ENCODE measurements at places on chromosomes 5 and 9.

- DNase-seq: no peak
Measured at GRCh38 chr5:64507264-64507605, 1.4 kb downstream of the RGS7BP start.

DNA sequence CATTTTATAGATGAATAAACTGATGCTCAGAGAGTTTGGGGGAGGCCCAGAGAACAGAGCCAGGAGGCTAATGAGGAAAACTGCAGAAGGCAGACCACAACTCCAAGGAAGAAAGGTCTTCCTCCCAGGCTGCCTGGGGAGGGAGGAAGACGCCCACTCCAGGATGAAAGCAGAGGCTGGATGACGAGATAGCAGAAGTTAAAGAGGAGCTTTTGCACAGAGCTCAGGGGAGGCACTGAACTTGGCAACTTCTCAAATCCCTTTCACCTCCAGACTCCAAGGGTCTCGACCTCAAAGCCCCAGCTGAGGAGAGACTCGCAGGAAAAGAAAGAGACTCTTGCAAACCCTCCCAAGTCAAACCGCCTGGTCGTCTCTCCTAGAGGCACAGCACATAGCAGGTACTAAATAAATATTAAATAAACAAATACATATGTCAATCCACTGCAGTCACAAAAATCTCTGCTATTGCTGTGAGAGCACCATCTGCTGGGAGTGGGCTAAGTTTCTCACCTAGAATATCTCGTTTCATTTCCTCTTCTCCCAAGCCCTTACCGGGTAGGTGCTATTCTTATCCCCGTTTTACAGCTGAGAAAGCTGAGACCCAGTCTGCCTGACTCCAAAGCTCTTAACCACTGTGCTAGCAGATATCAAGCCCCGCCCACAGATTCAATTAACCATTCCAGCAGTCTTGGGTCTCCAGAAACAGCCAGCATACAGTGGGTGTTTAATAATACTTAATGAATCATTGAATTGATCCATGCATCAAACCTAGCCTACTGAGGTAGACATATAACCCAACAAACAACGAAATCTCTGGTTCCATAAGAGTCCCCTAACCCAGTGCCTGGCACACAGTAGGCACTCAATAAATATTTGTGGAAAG is 97.8 kb upstream of the HAND1 start:
- peak; percentile 22 for DNase-seq

DNA sequence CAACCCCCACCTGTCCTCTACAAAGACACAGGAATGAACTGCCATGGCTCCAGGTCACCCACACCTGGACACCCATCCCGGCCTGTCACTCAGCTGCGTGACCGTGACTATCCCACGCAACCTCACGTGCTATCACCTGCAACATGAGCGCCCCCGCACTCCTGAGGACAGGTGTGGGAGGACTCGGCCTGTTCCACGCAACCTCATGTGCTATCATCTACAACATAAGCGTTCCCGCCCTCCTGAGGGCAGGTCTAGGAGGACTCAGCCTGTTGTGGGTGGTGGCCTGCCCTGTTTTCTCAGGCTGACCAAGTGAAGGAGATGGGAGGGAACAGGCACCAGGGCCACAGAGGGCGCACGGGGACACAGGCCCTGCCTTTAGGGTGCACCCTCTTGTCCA is 4.1 kb downstream of the QSOX2 start:
- no peak for DNase-seq

DNA sequence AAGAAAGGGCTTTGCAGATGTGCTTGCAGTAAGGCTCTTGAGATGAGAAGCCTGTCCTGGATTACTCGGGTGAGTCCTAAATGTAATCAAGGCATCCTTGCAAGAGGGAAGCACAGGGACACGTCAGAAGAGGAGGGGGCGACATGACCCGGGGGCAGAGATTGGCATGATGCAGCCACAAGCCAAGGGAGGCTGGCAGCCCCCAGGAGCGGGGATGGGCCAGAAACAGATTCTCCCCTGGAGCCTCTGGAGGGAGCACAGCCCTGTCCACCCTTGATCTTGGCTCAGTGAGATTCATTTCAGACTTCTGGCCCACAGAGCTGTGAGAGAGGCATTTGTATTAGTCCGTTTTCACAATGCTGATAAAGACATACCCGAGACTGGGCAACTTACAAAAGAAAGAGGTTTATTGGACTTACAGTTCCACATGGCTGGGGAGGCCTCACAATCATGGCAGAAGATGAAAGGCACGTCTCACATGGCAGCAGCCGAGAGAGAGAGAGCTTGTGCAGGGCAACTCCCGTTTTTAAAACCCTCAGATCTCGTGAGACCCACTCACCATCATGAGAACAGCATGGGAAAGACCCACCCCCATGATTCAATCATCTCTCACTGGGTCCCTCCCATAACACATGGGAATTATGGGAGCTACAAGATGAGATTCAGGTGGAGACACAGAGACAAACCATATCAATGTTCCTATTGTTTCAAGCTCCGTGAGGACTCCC is 76.1 kb downstream of the ADAMTS2 start:
- DNase-seq: no peak

DNA sequence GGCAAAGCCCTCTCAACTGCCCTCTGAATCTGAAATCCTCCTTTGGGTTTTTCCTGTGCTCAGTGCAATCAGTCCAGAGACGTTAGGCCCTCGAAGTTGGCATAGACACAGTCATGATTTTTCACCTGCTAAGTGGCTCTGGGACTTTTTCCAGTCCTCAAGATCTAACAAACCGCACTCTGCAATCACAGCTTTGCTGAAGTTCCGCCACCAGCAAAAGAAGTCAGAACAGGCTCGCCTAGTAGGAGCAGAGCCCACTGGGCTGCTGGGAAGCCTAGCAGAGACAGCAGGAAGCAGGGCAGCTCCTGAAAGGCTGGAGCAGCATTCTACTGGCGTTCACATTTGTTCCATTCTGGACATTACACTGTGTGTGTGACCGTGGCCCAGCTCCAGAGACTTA is 222.8 kb upstream of the KIF2A start:
- DNase-seq: no peak

DNA sequence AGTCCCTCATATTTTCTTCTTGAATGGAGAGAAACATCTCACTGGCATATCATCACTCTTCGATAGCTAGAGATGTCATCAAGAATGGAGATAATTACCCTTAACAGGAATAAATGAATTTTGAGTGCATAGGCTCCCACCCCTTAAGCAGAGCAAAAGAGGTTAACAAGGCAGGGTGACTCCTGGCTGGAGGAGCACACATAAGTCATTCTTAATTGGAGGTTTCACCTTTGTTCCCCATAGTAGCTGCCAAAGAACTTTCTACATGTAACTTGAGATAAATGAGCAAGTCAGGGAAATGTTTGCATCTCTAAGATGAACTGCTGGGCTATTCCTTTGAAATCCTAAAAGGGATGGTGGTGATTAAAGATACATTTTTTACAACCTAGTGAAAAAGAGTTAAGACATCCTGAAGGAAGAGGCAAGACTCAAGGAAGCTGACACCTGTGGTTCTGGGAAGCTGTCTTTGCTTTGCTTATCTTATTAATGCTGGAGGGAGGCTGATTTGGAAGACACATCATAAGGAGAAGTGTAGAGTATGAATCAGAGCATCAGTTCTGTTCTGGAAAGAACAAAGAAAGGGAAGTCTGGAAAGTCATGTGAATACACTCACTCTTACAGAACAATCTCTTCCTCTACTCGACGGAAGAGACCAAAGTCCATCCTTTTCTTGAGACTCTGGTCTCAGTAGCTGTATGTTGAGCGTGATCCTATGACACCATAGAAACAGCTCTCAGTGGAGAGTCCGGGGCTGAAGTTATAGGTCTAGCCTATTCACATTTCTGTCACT is 326.3 kb downstream of the OSTF1 start:
- DNase-seq: no peak

- no peak for DNase-seq
Measured at GRCh38 chr9:9631284-9631683, 981.5 kb downstream of the PTPRD start.

DNA sequence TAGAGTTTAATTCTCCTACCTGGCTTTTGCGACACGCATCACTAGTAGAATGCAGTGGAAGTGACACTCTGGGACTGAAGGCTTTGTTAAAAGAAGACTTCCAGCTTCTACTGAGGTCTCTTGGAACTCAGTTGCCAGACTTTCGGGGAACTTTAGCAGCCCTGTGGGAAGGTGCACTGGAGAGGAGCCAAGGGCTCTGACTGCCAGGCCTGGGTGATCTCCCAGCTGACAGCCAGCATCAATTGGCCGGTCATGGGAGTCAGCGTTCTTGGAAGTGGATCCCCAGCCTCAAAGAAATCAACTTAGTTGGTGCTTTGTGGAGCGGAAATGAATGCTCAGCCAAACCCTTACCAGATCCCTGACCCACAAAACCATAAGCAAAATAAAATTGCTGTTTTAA is 87.1 kb downstream of the OSTF1 start:
- no peak for DNase-seq

GRCh38 chr5:148179234-148179824 is 11.0 kb downstream of the SPINK14 start:
- peak; percentile 66 for DNase-seq

GRCh38 chr9:135290086-135290485 is 189.5 kb upstream of the PPP1R26 start:
- DNase-seq: no peak

GRCh38 chr5:87243161-87243844 is 24.4 kb upstream of the RASA1 start:
- no peak for DNase-seq

DNA sequence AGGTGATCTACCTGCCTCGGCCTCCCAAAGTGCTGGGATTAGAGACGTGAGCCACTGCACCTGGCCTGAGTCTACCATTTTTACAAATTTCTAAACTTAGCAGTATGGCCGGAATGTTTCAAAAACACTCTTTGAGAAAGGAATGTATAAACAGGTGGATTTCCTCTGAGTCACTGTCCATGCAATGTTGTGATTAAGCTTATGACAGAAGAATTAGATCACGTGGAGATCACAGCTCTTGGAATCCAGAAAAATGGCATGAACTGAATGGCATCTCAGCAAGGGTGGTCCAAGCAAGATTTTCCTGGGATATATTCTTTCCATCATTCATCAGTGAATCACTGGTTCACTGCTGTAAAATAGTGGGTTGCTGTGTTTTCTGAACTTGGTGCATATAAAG is 865.0 kb downstream of the PTPRD start:
- no peak for DNase-seq

- no peak for DNase-seq
Measured at GRCh38 chr9:12684974-12685373, 8.2 kb upstream of the TYRP1 start.

DNA sequence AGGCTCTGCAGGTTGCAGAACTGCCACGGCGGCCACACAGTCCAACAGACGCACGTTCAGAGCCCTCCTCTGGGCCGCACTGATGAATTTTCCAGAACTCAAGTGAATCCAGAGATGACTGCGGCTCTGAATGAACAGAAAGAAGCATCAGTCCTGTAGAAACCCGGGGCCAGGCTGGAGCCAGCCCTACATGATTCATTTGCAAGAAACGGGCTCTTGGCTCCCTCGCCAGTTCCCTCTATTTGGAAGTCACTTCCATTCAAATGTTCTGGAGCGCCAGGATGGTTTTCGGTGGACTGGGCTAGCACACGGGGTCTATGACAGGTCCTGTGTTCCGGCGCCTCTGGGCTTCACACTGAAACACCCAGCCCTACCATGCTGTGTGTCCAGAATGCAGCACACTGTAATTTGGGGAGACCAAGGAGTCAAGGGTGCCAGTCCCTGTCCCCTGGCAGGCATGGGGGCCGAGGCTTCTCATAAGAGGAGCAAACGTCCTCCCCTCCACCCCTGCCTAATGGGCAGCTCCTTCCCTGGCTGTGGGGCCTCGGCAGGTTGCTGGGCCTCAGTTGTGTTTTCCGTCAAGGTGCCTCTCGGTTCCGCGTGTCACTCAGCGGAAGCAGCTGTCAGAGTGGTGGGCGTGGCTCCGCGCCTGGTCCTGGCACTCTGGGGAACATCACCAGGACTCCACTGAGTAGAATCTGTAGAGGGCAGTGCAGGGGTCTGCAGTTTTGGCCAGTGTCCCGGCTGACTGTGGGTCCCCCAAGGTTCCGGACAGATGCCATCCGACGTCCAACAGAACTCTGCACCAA is 18.1 kb upstream of the COL5A1 start:
- DNase-seq: no peak

GRCh38 chr5:17218353-17219005 is 1.0 kb downstream of the BASP1 start:
- DNase-seq: no peak

GRCh38 chr5:124628721-124629596 is 117.5 kb downstream of the ZNF608 start:
- no peak for DNase-seq

GRCh38 chr5:171593401-171593800 is 174.0 kb downstream of the FGF18 start:
- DNase-seq: no peak

DNA sequence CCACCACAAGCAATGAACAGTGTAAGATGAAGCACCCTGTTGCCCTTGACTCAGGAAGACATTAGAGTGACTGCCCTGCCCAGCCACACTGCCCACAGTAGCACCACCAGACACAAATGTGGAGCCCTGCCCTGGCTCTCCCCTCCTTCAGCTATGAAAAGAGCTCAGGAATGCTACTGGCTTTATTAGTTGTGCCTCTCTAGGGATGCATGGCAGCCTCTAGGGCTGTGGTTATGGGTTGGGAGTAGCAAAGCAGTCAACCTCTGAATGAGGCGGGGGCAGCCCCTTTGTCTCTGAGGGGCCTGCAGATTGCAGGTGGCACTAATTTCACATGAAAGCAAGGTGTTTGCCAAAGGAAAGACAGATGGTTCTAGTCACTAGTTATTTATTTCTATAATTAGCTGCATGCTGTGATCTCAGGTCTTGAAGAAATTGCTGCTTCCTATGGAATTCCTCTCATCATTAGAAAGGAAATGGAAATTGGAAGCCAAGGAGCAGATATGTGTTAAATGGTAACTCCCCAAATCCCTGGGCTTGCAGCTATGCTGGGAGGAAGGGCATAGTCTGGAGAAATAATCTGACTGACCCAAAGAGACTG is 259.4 kb downstream of the TLR4 start:
- DNase-seq: no peak

GRCh38 chr9:71778085-71778484 is 9.8 kb upstream of the CEMIP2 start:
- no peak for DNase-seq

DNA sequence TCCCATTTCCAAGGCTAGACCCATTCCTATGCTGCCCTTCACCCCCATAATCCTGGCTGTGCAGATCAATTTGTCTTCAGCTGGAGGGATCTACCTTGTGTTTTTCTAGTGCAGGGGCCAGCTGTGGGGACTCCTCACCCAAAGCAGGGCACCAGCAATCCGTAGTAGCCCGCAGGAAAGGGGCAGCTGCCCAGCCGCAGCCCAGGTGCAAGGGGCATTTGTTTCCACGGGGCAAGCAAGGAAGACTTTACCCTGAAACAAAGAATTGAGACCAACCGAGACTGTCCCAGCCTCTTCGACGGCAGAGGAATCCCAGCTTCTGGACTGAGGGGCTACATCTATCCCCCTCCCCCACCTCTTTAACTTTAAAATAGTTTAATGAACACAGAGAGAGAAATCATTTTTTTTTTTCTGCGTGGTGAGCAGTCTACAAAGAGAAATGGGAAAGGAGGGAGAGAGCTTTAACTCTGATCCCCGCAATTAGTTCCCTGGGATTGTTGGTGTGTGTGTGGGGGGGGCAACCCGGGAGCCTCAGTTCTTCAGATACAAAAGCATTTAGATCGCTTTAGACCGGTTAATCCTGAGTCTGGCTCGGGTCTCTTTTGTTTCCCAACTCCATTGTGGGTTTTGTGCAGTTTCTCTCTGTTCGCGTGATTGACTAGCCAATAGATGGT is 10.6 kb upstream of the LHX2 start:
- DNase-seq: no peak

- no peak for DNase-seq
Measured at GRCh38 chr9:112015149-112015548, 118.5 kb downstream of the UGCG start.

GRCh38 chr5:131637694-131638093 is 2.7 kb upstream of the RAPGEF6 start:
- no peak for DNase-seq
